H1 (cell line): ENCODE measurements at places on chromosomes 11 and 22. TPM values are rescaled to one million over a fixed set of nuclear protein-coding genes. Genes with fewer than 3 reads are reported as not detected.

The WDR74 gene
- 93.6 and 116 TPM in 2 replicates for polyA plus RNA-seq

The VSTM5 gene
- 0.42 and 0.70 TPM in 2 replicates for polyA plus RNA-seq

The FJX1 gene
- 6.3 and 10.0 TPM in 2 replicates for polyA plus RNA-seq

The P2RY2 gene
- polyA plus RNA-seq, result 1.5 and 2.6 TPM in 2 replicates

The B3GAT1 gene
- 19.7 and 27.0 TPM in 2 replicates for polyA plus RNA-seq

- H3K27me3 ChIP-seq, result no peaks in the 10 kb centered on the region
- no peak for DNase-seq
- H3K36me3 ChIP-seq, result no peaks in the 10 kb centered on the region
- H3K27ac ChIP-seq, result no peak overlapping the region
Measured at GRCh38 chr11:103110391-103110790, 1.2 kb downstream of the DYNC2H1 start.

DNA sequence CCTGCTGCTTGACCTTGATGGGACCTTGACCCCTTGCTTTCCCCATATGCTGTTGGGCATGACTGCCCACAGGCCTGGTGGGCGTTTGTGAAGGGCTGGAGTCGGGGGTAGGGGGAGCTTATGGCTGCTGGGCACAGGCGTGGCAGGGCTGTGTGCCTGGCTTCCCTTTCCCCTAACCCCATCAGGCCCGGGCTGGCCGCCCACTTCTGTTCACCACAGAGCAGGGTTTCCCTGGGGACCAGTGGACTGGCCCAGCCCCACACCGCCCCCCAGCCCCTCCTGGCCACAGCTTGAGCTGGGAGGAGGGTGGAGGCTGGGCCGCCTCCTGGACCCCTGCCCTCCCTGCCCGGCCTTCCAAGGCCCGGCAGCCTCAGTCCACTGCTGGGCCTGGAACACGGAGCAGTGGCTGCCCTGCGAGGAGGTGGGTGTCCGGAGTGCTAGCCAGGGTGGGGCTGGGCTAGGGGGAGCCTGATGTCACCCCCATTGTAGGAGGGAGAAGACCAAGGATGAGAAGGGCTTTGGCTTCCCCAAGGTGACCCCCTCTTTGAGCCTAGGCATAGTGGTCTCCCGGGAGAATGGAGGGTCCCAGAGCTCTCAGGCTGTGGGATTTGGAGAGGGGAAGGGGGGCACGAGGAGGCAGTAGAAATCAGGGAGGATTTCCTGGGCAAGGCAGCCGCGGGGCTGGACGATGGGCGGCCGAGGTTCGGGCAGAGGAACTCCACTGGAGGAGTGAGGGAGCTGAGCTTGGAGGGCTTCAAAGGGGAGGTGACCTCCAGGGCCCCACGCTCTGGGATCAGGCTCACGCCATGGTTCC lies at the start of gene AIFM3:
Gene AIFM3, plus strand, starts transcription at position 373 of the 814 bp plus-strand sequence. CDS start 690 bp downstream, outside the sequence.
- no peak for DNase-seq
- H3K36me3 ChIP-seq, result no peaks in the 10 kb centered on the region
- H3K4me3 ChIP-seq, result no peak within 1 kb of the TSS
- H3K27ac ChIP-seq, result no peak within 1 kb of the TSS
- H3K27me3 ChIP-seq, result peaks cover 57% of the 10 kb centered on the region

DNA sequence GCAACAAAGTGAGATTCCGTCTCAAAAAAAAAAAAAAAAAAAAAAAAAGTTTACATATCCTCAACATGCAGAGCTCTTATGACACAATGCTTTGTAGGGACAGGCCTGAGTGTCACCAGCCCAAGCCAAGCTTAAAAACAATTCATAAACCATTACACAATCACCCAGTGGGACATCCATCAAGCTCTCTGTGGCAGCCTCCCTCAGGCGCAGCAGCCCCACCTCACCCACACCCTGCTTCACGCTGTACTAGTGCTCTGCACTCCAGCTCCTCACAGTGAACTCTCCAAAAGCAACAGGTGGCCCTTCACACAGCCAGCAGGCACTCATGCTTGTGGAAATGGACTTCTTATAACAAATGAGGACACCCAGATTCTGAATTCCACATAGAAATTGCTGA lies 3.5 kb upstream of the FOXRED2 start:
- no peak for DNase-seq
- H3K27me3 ChIP-seq, result peaks cover 6% of the 10 kb centered on the region; the same call in 1 of the 2 replicates
- H3K36me3 ChIP-seq, result peaks cover 51% of the 10 kb centered on the region
- H3K4me1 ChIP-seq, result no peaks in the 10 kb centered on the region
- H3K4me3 ChIP-seq, result no peak overlapping the region

DNA sequence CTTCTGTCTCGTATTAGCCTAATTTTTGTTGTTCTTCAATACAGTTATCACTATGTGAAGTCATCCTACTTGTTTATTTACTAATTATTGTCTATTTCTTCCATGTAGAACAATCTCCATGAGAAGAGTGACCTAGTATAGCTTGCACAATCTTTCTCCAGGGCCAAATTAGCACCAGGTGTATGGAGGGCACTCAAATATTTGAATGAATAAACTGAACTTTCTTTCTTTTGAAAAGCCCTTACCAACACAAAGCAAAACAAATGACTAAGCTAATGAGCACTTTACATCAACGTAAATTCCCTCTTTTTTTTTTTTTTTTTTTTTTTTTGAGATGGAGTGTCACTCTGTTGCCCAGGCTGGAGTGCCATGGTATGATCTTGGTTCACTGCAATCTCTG lies 34.2 kb downstream of the ABTB2 start:
- H3K36me3 ChIP-seq, result no peaks in the 10 kb centered on the region
- no peak overlapping the region for H3K27ac ChIP-seq
- H3K27me3 ChIP-seq, result no peaks in the 10 kb centered on the region
- no peaks in the 10 kb centered on the region for H3K4me1 ChIP-seq

- H3K27ac ChIP-seq, result no peak overlapping the region
- H3K4me3 ChIP-seq, result no peak overlapping the region
- no peak for DNase-seq
Measured at GRCh38 chr11:126679033-126679432, 321.5 kb downstream of the KIRREL3 start.

DNA sequence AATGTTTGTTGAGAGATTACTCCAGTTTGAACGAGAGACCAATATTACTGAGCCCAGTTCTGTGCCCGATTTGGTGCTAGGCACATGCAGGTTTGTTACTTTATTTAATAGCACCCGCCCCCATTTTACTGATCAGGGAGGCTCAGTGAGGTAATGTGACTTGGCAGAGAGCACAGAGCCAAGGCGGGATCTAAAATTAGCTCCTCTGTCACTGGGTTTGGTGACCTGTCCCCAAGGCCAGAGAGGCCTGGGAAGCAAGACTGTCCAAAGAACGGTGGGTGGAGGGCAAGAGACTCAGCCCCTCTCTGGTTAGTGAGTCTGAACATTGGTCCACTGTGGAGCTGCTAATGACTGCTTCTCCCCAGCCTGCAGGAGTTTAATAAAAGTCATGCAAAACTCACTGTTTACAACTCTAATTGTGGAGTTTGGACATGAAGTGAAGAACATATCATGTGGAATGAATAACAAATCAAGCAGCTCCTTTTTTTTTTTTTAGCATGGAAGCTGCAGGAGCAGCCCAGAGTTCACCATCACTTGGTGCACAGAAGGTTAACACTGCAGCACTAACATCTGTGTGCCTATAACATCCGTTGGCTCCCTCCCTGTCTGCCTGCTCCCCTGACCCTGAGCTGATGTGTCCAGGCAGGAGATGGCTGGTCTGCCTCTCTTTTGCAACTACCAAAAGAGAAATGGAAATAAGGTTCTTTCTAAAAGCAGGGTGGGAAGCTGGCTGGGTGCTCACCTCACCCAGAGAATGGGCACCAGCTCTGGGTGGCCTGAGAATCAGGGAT lies 39.0 kb downstream of the CSNK2A3 start:
- no peaks in the 10 kb centered on the region for H3K27me3 ChIP-seq
- no peak for DNase-seq
- H3K36me3 ChIP-seq, result no peaks in the 10 kb centered on the region
- H3K4me3 ChIP-seq, result no peak overlapping the region
- no peak overlapping the region for H3K27ac ChIP-seq
- no peaks in the 10 kb centered on the region for H3K4me1 ChIP-seq

GRCh38 chr11:35798983-35799382 lies 136.4 kb downstream of the TRIM44 start:
- H3K4me1 ChIP-seq, result no peaks in the 10 kb centered on the region
- H3K36me3 ChIP-seq, result no peaks in the 10 kb centered on the region
- H3K27me3 ChIP-seq, result no peaks in the 10 kb centered on the region
- H3K27ac ChIP-seq, result no peak overlapping the region

GRCh38 chr11:62599901-62600300 lies 1.8 kb downstream of the MTA2 start:
- peaks cover 18% of the 10 kb centered on the region for H3K4me1 ChIP-seq
- H3K4me3 ChIP-seq, result peak overlapping the region; percentile 85
- DNase-seq, result no peak
- H3K27me3 ChIP-seq, result peaks cover 13% of the 10 kb centered on the region
- H3K27ac ChIP-seq, result no peak overlapping the region
- peaks cover 33% of the 10 kb centered on the region for H3K36me3 ChIP-seq

DNA sequence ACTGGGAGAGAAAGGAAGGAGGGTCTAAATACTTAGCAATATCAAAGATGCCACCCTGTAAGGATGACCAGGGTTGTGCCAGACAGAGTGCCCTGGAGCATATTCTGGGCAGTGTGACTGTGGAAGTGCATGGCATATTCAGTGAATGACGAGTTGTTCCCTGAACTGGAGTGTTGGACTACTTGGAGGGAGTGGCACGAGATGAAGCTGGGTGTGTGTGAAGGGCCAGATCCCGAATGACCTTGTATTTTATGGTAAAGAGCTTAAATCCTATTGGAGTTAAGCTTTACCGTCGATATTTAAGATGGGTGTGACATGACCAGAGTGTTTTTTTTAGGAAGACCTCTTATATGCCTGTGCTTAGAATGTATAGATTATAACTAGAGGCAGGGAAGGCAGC lies 48.8 kb downstream of the STIM1 start:
- no peaks in the 10 kb centered on the region for H3K4me1 ChIP-seq
- H3K4me3 ChIP-seq, result no peak overlapping the region
- no peaks in the 10 kb centered on the region for H3K36me3 ChIP-seq
- no peak overlapping the region for H3K27ac ChIP-seq
- no peaks in the 10 kb centered on the region for H3K27me3 ChIP-seq

DNA sequence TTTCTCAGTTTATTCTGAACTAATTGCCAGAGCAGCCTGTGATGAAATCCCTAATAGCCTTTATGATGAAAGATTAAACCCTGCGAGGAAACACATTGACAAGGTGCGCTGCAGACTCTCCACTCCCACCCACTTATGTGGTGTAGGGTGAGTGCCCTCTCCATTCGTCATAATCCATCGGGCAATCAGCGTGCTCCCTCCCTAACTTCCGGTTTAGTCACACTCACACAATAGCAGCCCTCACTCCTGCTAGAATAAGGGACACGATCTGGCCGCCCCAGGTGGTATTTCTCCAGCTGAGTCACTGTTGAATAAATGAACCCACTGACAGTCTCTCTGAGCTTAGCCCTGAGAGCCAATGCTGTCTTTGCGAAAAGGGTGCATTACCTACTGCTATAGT lies 188.3 kb downstream of the OPCML start:
- DNase-seq, result no peak
- H3K36me3 ChIP-seq, result no peaks in the 10 kb centered on the region
- H3K27me3 ChIP-seq, result no peaks in the 10 kb centered on the region
- no peaks in the 10 kb centered on the region for H3K4me1 ChIP-seq

DNA sequence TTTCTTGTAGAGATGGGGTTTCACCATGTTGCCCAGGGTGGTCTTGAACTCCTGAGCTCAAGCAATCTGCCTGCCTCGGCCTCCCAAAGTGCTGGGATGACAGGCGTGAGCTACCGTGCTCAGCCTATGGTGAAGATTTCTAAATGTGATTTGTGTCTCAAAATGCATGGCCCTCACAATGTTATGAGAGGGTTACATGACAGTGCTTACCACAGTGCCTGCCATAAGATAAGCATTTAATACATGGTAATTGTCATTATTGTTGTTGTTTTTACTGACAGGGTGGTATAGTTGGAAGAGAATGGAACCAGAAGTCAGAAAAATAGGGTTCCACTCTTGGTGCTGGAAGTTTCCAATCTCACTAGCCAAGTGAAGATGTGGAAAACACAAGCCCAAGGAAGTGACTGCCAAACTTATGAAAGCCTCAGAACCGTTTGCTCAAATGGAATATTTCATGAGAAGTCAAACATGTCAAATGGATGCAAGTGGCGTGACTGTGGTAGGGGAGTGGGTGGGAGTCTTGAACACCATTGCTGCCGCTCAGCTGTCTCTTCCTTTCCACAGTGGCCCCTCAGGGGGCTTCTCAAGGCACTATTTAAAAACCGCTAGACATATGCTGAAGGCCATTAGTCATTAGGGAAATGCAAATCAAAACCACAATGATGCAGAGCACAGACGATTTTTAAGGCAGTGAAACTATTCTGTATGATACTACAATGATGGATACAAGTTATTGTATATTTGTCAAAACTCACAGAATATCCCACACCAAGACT lies 29.1 kb upstream of the LMO2 start:
- H3K27ac ChIP-seq, result no peak overlapping the region
- H3K27me3 ChIP-seq, result no peaks in the 10 kb centered on the region
- no peak overlapping the region for H3K4me3 ChIP-seq
- no peaks in the 10 kb centered on the region for H3K36me3 ChIP-seq

GRCh38 chr11:14435717-14436512 lies 63.7 kb downstream of the COPB1 start:
- no peak for DNase-seq
- no peaks in the 10 kb centered on the region for H3K4me1 ChIP-seq
- H3K27me3 ChIP-seq, result no peaks in the 10 kb centered on the region
- H3K4me3 ChIP-seq, result no peak overlapping the region

DNA sequence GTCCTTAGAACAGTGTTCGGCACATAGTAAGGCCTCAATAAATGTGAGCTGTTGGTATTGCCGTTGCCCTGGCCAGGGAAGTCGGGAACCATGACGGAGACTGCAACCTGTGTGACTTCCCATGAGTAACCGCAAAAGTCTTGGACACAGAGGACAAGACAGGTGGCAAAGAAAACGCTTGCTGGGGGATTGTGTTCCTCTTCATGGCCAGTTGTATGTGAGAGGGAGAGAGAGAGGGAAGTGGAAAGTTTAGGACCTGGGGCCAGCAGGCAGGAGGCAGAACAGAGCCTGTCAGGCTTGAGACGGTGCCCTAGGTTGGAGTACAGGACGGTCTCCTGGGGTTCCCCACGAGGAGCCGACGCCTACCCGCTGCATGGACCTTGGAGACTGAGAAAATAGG lies 90.2 kb downstream of the CEP164 start:
- H3K4me1 ChIP-seq, result no peaks in the 10 kb centered on the region
- H3K4me3 ChIP-seq, result no peak overlapping the region
- no peaks in the 10 kb centered on the region for H3K27me3 ChIP-seq
